Fibroblast of villous mesenchyme (primary cell): ENCODE measurements at places on chromosomes 16 and 17.
A peak's percentile ranks its signal among the peaks of the same experiment; 100 is the strongest.

GRCh38 chr16:8168016-8168415 lies 422.3 kb downstream of the TMEM114 start:
- no peak for DNase-seq

DNA sequence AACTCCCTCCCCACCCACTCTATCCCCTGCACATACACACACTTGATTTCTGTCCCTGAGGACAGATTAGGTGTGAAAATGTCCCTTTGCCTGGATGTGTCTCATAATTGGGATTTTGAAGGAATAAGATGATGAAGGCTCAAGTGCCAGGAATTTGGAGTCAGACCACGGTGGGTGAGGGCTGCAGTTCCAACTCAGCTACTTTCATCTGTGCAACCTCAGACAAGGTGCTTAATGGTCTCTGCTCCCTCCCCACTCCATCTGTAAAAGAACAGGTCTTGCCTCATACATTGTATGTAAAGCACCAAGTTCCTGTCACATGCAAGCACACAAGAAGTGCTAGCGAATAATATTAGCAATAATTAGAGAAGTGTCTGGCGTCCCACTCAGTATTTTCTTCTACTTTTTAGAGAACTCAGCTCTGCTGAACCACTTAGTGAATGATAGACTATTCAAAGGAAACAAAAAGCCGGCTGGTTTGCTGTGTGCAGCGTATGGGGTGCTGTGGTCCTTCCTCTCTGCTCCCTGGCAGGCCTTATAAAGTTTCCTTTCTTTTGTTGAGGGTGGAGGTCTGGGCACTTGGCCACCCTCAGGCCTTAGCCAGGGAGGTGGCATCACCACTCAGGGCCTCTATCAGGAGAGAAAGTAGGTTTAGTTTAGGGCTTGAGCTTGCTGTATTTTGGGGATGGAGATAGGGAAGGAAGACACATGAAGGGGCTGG lies 6.4 kb downstream of the TBX4 start:
- no peak for DNase-seq

DNA sequence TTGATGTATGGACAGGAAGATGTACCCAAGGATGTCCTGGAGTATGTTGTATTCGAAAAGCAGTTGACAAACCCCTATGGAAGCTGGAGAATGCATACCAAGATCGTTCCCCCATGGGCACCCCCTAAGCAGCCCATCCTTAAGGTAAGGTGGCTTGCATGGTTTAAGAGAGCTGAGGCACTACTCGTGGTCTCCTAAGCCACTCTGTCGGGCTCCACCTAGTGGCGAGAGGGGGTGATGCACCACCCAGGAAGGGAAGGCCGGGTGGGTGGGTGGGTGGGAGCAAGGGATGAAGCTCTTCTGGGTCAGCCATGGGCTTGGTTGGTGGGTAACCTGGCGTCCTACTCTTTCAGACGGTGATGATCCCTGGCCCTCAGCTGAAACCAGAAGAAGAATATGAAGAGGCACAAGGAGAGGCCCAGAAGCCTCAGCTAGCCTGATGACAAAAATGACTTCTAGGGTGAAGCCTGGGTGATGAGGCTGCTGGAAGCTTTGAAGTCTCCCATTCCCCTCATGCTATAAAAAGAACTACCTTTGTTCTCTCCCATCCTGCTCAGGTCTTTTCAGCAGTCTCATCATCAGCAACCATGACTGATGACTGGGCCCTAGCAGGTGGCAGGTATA lies 21.5 kb downstream of the GPR179 start:
- DNase-seq: peak; percentile 48

DNA sequence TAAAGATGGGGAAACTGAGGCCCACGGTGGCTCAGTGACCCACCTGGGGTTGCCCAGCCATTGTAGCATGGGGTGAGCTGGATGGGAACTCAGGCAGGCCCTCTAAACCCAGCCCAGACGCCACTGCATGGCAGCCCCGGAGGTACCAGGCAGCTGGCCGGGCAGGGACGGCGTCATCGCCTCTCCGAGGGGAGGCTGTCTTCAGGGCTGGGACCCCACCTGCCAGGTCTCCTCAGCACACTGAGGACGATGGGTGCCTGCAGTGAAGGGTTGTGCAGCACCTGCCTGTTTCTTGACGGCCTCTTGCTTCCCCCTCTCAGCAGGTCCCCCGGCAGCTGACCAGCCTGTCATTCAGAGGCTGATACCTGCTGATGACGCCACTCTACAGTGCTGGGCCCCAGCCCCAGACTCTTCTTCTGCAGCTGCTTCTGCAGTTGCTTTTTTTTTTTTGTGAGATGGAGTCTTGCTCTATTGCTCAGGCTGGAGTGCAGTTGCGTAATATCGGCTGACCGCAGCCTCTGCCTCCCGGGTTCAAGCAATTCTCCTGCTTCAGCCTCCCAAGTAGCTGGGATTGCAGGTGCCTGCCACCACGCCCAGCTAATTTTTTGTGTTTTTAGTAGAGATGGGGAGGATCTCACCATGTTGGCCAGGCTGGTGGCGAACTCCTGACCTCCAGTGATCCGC lies 24.7 kb downstream of the RNF213 start:
- no peak for DNase-seq

DNA sequence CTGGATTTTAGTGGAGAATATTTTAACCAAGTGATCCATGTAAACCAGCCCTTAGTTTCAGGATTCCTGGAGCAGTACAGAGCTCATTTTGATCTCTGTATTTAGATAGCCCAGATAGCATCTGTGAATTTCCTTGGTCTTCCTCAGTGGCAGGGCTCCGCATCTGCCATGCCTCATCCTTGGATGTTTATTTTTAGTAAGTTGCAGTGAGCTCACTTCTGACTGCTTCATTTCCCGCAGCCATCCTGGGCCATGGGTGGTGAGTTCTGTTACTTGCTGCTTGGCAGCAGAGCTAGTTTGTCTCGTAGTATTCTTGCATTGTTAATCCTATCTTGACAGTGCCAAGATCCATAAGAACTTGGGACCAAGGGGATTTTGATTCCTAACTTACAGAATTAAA lies 33.7 kb downstream of the IST1 start:
- DNase-seq: peak; percentile 79

- DNase-seq: peak; percentile 32
Measured at GRCh38 chr17:1792495-1793446, 30.9 kb downstream of the SERPINF1 start.

DNA sequence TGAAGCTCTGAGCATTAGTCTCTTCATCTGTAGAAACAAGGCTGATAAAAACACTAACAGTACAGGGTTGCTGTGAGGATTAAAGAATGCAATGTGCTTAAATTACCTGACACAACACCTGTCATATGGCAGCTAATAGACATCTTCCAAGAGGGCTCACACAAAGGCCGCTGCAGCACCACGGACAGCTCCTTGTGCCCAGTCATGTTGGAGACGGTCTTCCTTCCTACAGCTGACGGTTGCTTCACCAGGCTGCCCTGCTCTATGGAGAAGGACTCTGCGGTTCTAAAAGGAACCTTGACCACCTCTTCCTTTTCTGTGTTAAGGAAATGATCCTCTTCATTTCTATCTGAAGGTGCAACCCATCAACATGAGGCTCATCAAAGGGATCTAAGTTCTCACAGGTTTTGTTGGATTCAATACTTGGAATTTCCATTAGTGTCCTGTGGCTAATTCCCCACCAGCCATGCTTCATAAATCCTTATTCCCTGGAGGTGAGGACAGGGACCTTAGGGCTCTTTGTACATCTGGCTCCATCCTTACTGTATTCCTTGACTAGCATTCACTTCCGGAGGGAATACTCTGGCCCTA lies 138.9 kb upstream of the CES5A start:
- DNase-seq: peak; percentile 2

DNA sequence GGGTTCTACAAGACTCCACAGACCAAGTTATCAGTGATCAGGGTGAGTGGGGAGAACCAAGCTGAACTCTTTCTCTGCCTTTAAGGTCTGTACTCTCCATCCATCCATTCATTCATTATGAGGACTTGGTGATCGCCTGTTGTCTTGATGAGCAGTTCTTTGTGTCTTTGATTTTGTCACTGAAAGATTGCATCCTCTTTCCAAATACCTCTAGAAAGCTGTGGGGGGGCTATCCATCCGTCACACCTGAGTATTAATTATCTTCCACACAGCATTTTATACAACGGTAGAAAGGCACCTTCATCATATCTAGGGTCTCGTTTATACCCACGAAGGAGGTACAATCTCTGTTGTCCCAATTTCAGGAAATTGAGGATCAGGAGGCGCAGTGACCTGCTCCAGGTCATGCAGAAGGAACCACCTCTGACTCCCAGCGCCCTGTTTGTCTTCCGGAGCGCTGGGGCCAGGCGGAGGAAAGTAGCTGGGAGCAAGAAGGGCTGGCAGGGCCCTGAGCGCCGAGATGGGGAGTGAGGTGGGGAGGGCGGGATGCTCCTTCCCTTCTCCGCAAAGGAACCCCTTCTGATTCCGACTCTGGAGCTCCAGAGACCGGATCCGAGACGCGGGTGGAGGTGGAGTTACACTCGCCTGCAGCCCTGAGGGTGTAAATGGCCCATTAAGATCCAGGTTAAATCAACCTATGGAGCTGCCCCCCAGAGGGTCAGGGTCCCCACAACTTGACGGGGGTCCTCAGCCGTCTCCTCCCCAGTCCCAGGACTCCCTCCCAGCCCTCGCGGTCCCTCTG lies 605 bp upstream of the ABAT start:
- DNase-seq: no peak

DNA sequence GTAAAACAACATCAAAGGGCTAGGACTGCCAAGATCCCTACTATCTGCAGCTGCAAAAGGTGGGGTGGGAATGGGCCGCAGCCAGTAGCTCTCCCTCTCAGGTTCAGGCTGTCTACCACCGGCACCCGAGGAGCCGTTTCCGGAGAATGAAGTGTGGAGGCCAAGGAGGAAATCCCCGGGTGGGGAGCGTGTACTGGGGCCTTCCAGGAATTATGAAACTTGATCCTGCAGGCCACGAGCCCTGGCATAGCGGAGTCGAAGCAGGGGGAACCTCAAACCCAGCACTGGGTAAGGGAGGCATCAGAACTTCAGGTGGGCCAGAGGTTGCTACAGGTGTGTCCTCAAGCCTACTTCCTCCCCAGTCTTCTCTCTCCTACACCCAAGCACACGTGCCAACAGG lies 5.1 kb downstream of the INPP5K start:
- peak; percentile 54 for DNase-seq

DNA sequence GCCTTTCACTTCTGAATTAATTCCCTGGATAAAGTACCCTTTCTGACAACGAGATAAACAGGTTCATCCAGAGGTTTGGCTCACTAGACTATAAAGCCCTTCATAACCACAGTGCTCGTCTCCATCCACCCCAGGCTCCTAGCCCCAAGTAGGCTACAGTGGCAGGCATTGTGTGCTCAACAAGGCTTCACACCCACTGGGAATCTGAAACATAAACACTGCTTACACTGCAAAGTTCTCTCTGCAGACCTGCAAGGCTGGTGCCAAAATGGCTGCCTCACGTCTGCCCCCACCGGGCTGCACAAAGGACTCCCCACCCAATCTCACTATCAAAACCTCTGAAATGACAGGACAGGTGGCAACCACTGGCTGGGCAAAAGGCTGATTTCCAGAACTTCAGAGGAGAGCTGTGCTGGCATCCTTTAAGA lies 5.1 kb upstream of the HLF start:
- DNase-seq: no peak

DNA sequence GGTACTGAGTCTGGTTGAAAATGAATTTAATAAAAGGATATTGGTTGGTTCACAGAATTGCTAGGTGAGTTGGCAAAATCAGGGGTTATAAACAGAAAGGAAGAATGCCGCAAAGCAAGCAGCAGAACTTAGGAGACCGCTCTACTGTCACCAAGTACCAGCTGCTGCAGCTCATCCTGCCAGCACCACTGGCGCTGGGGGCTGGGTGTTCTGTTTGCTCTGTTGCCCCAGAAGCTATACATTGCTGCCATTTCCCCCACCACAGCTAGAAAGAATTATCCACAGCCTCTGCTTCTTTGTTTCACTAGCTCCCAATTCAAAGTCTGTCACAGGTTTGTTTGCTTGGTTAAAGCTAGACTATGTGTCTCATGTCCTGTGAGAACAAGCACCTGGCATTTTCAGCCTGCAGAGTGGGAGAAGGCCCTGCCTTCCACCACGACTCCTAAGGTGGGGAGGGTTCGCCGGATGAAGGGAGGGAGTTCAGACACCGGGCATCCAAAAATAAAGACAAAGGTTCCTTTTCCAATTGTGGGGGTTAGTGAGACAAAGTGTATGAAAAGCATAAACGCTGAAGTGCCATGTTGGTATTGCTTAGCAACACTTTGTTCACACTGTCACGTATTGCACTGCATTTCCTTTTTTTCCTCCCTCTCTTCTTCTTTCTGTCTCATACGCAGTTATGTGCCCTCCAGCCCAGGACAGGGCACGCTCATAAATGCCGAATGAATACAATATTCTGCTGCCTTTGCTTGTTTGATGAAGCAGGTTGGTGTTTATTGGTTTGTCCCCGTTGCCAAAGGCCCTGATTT lies 9.6 kb upstream of the CPD start:
- no peak for DNase-seq

DNA sequence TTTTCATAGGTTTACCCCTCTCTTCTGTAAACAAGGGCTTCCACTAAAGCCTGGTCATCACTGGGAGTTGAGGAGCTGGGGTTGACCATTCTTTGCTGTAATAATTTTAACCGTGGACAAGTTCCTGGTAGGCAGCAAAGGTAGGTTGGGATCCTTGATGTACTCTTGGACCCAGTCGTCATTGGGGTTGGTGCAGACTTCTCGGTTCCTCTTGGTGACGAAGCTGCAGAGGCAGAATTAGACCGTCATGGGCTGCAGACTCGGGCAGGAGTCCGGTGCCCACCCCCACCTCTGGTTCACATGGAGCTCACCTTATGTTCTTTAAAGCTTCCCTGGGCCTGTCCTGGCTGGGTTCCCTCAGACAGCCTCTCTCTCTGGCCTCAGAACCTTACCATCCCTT lies 3.8 kb downstream of the CCL16 start:
- no peak for DNase-seq

DNA sequence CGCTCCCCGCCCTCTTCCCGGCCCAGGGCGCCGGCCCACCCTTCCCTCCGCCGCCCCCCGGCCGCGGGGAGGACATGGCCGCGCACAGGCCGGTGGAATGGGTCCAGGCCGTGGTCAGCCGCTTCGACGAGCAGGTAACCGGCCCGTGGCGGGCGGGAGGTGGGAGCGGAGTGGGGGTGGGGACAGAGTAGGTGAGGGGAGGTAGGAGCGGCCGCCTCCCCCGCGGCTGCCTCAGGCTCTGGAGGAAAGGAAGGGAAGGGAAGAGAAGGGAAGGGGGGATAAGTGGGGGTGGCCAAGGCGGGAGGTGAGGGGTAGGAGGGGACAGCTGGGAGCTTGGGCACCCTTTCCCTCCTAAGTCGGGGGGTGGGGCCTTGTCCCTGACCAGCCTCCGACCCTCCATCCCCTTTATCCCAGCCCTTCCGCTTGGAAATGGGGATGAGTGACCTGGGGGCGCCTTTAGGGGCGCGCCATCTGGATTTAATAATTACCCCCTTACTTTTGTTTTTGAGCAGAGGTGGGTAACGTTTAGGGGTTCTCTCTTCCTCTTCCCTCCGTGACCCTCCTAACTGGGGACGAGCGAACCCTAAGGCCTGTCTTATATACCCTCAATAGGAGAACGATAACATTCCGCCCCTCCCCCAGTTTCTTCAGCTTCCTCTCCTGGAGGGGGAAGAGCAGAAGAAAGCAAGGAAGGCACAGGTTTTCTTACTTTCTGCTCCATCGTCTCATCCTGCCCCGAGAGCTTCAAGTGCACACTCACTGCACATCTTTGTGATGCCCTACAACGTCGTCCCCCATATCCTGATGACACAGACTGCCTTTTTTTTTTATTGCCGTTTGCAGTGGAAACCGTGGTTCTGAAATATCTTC lies 694 bp downstream of the NF1 start:
- peak; percentile 54 for DNase-seq
